SJCRH30 (cell line): ENCODE measurements at places on chromosomes 12 and 14.
A peak's percentile ranks its signal among the peaks of the same experiment; 100 is the strongest.

DNA sequence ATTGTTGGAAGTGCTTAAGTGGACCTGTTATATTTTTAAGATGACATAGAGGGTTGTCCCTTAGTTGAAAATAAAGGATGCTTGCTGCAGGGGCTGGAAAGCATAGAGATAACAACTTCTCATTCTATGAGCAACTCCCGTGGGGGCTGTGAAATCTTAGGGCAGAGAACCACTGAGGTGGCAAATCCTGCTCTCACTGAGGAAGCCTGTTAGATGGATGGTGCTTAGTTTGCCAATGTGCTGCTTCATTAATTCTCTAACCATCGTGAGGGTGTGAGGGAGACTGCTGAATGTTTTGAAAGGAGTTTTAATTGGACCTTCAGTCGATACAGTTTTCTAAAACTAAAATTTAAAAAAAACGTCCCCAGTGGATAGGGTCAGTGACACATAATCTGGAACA, 46.5 kb downstream of the PTPRO start:
- DNase-seq = no peak
- no peaks in the 10 kb centered on the region for H3K27me3 ChIP-seq
- no peak overlapping the region for H3K27ac ChIP-seq
- H3K4me1 ChIP-seq = no peaks in the 10 kb centered on the region
- no peaks in the 10 kb centered on the region for H3K36me3 ChIP-seq
- H3K4me3 ChIP-seq = no peak overlapping the region

DNA sequence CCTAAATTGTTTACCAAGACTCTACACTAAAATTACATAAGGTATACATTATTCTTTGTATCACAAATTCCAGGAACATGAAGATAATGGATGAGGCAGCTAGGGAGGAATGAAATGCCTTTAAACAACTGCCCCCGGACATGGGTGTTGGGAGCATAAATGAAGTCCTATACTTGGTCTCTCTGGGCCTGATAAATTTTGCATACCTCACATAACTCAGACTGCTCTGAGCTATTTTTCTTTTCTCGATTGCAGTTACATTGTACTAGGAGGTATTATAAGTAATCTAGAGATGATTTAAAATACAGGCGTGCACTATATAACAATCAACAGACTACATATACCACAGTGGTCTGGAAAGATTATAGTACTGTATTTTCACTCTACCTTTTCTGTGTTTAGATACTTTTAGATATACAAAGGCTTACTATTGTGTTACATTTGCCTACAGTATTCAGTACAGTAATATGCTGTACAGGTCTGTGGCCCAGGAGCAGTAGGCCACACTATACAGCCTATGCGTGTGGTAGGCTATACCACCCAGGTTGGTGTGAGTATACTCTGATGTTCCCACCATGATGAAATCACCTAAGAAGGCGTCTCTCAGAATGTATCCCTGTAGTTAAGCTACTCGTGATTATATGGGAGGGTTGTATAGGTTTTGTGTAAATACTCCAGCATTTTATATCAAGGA, 14.3 kb downstream of the FNTB start:
- no peak overlapping the region for H3K27ac ChIP-seq
- no peak overlapping the region for H3K4me3 ChIP-seq
- H3K27me3 ChIP-seq = no peaks in the 10 kb centered on the region
- H3K4me1 ChIP-seq = peaks cover 11% of the 10 kb centered on the region

DNA sequence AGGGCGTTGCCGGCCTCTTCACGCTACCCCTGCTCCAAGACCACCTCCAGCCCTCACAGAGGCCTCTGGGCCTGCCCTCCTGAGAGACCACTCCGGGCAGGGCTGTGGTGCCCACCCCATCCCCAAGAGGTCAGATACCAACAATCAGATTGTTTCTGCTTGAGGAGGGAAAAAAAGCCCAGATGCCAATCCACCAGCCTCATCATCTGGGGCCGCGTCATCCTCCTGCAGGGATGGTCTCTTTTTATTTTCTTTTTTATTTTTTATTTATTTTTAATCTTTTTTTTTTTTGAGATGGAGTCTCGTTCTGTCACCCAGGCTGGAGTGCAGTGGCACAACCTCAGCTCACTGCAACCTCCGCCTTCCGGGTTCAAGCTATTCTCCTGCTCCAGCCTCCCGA, 93.4 kb downstream of the FBXL14 start:
- no peaks in the 10 kb centered on the region for H3K36me3 ChIP-seq
- DNase-seq = no peak
- H3K27me3 ChIP-seq = no peaks in the 10 kb centered on the region

- no peak within 1 kb of the TSS for H3K27ac ChIP-seq
- H3K36me3 ChIP-seq = no peaks in the 10 kb centered on the region
- H3K4me3 ChIP-seq = no peak within 1 kb of the TSS
- H3K4me1 ChIP-seq = no peaks in the 10 kb centered on the region
- no peaks in the 10 kb centered on the region for H3K27me3 ChIP-seq
- DNase-seq = no peak
Observed at GRCh38 chr12:21334771-21335325, at the start of gene SLCO1A2. SLCO1A2 (minus strand) TSS chr12:21334917; CDS start chr12:21334647, 270 bp downstream.

GRCh38 chr12:50581226-50582184, 76.7 kb downstream of the DIP2B start:
- H3K4me1 ChIP-seq = no peaks in the 10 kb centered on the region
- H3K27ac ChIP-seq = no peak overlapping the region
- no peak overlapping the region for H3K4me3 ChIP-seq
- 0 out of 2 replicates have a peak, but pooled peaks cover 3% of the 10 kb centered on the region for H3K36me3 ChIP-seq

- peak overlapping the region; percentile 90 for H3K27ac ChIP-seq
- H3K4me3 ChIP-seq = peak overlapping the region; percentile 93
- H3K27me3 ChIP-seq = no peaks in the 10 kb centered on the region
- peaks cover 5% of the 10 kb centered on the region; the same call in 1 of the 2 replicates for H3K4me1 ChIP-seq
- H3K36me3 ChIP-seq = peaks cover 22% of the 10 kb centered on the region
- DNase-seq = peak; percentile 12
Observed at GRCh38 chr14:49893309-49894213, 679 bp downstream of the ARF6 start.

GRCh38 chr14:74462993-74463392, 30.1 kb downstream of the NPC2 start:
- no peak overlapping the region for H3K27ac ChIP-seq
- H3K4me1 ChIP-seq = peaks cover 5% of the 10 kb centered on the region
- no peaks in the 10 kb centered on the region for H3K36me3 ChIP-seq
- DNase-seq = no peak

DNA sequence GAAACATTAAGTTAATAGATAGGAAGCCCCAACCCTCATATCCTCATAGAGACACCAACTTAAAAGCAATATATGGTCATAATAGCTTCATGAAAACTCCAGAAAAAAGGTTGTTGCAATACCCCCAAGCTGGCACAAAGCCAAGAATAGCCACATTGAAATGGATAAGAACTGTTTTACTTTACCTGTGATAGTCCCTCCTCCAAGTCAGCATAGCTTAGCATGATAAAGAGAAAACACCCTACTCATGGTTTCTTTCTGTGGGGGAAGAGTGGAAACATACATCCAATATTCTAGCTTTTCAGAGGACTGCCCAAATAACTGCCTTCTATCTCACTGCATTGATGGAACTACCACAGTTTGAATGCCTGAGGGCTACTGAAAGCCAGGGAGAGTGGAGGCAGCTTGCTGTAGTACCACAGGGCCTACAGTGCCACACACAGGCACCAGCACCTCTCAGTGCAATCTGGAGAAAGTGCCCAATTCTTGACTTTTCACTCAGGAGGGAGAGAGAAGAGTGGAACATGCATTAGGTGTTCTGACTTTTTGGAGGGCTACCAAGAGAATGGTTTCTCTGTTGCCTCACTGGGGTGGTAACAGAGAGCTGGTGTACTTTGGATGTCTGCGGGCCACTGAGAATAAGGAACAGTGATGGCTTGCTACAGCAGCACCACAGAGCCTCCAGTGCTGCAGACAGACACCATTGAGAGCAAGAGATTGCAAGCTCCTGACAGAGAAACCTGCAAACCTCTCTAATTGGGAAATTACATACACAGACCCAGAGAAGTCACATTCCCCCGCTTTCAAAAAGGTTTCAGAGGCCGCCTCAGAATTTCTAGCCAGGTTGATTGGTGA, 157.1 kb upstream of the GARIN2 start:
- no peak for DNase-seq
- no peak overlapping the region for H3K27ac ChIP-seq
- no peaks in the 10 kb centered on the region for H3K27me3 ChIP-seq
- H3K4me1 ChIP-seq = no peaks in the 10 kb centered on the region

- peaks cover 27% of the 10 kb centered on the region for H3K4me1 ChIP-seq
- no peaks in the 10 kb centered on the region; the same call in 1 of the 2 replicates for H3K36me3 ChIP-seq
- no peak overlapping the region for H3K4me3 ChIP-seq
- no peak for DNase-seq
Observed at GRCh38 chr14:63899953-63900352, 47.1 kb downstream of the SYNE2 start.

GRCh38 chr12:79174626-79175025, 310.1 kb downstream of the SYT1 start:
- H3K36me3 ChIP-seq = no peaks in the 10 kb centered on the region
- no peak for DNase-seq
- H3K27me3 ChIP-seq = no peaks in the 10 kb centered on the region
- no peaks in the 10 kb centered on the region for H3K4me1 ChIP-seq
- no peak overlapping the region for H3K27ac ChIP-seq

GRCh38 chr14:99041141-99041819, 230.7 kb downstream of the BCL11B start:
- no peaks in the 10 kb centered on the region for H3K27me3 ChIP-seq
- no peak overlapping the region for H3K27ac ChIP-seq
- DNase-seq = no peak
- no peaks in the 10 kb centered on the region for H3K36me3 ChIP-seq

- no peaks in the 10 kb centered on the region for H3K36me3 ChIP-seq
- H3K4me1 ChIP-seq = no peaks in the 10 kb centered on the region
- no peak overlapping the region for H3K4me3 ChIP-seq
- DNase-seq = no peak
Observed at GRCh38 chr14:68495101-68496039, 297.5 kb downstream of the ZFP36L1 start.

- peaks cover 7% of the 10 kb centered on the region; the same call in 1 of the 2 replicates for H3K4me1 ChIP-seq
- peak overlapping the region; percentile 87 for H3K4me3 ChIP-seq
- no peaks in the 10 kb centered on the region for H3K27me3 ChIP-seq
- DNase-seq = no peak
- H3K27ac ChIP-seq = peak overlapping the region; percentile 92
- H3K36me3 ChIP-seq = no peaks in the 10 kb centered on the region
Observed at GRCh38 chr12:48106681-48107613, 1.1 kb upstream of the SENP1 start.

GRCh38 chr14:94066089-94066676, 14.8 kb downstream of the DDX24 start:
- H3K27me3 ChIP-seq = no peaks in the 10 kb centered on the region
- H3K27ac ChIP-seq = no peak overlapping the region
- H3K36me3 ChIP-seq = peaks cover 15% of the 10 kb centered on the region; the same call in 1 of the 2 replicates
- DNase-seq = no peak
- H3K4me3 ChIP-seq = no peak overlapping the region

GRCh38 chr14:51304941-51305340, 64.9 kb downstream of the TMX1 start:
- H3K27me3 ChIP-seq = no peaks in the 10 kb centered on the region
- peak; percentile 22 for DNase-seq
- H3K4me3 ChIP-seq = no peak overlapping the region
- no peaks in the 10 kb centered on the region for H3K36me3 ChIP-seq
- peaks cover 27% of the 10 kb centered on the region for H3K4me1 ChIP-seq

GRCh38 chr14:100905166-100905565, 1.6 kb upstream of the RTL1 start:
- no peak for DNase-seq
- no peaks in the 10 kb centered on the region; the same call in 1 of the 2 replicates for H3K4me1 ChIP-seq
- H3K4me3 ChIP-seq = no peak overlapping the region
- no peaks in the 10 kb centered on the region for H3K27me3 ChIP-seq
- peaks cover 76% of the 10 kb centered on the region for H3K36me3 ChIP-seq

- no peak for DNase-seq
- no peak overlapping the region for H3K27ac ChIP-seq
- no peak overlapping the region for H3K4me3 ChIP-seq
- H3K36me3 ChIP-seq = no peaks in the 10 kb centered on the region
- H3K27me3 ChIP-seq = no peaks in the 10 kb centered on the region
Observed at GRCh38 chr14:50534997-50535396, 2.6 kb upstream of the MAP4K5 start.

- 0 out of 2 replicates have a peak, but pooled peaks cover 2% of the 10 kb centered on the region for H3K36me3 ChIP-seq
- no peak for DNase-seq
- peaks cover 23% of the 10 kb centered on the region for H3K4me1 ChIP-seq
Observed at GRCh38 chr12:120224304-120225199, 23.6 kb upstream of the RPLP0 start.

DNA sequence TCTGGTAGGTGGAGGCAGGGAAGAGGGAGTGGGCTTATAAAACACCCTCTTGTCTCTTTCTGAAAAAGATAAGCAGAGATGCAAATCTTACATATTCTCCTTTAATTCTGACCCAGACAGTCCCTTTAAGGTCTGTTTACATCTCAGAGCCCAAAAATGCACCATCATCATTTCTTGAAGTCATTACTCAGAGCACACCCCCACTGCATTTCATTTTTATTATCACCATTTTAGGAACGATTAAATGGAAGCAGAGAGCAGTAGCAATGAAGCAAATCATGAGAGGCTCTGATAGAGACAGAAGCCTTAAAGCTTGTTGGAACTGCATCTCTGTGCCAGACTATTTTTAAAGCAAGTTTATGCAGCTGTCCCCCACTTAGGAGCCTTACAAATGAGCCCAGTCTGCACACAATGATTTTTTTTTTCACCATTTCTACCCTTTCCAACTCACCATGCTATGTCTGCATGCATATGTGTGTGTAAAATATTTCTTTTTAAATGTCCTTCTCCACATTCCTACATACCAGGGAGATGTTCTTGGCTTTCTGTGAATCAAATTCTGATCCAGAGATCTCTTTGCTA, 311.0 kb downstream of the GRIN2B start:
- H3K36me3 ChIP-seq = no peaks in the 10 kb centered on the region
- no peaks in the 10 kb centered on the region for H3K27me3 ChIP-seq
- H3K4me3 ChIP-seq = no peak overlapping the region
- peaks cover 18% of the 10 kb centered on the region for H3K4me1 ChIP-seq
- H3K27ac ChIP-seq = peak overlapping the region; percentile 13; the same call in 1 of the 2 replicates
- peak; percentile 5 for DNase-seq

DNA sequence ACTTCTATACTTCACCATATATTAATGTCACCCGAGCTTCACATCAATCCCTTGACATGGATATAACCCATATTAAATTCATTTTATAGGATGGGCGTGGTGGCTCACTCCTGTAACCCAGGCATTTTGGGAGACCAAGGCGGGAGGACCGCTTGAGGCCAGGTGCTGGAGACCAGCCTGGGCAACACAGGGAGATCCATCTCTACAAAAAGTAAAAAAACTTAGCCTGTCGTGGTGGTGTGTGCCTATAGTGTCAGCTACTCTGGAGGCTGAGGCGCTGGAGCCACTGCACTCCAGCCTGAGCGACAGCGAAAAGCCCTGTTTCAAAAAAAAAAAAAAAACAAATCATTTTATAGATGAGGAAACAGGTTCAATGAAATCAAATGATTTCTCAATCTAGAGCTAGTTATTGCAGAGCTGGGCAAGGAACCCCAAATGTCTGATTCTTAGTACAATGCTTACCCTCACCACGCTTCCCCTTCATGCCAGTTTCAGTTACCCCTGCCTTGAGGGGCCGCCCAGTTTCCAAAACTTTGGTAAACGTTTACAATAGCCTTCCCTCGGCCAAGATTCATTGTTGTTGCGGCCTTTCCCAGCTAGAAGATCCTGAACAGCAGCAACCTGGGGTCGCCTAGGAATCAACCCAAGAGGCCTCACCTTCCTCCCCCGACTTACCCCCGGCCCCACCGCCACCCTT, 751 bp downstream of the PSMB5 start:
- H3K36me3 ChIP-seq = peaks cover 44% of the 10 kb centered on the region
- H3K4me3 ChIP-seq = peak overlapping the region; percentile 84
- DNase-seq = peak; percentile 10
- H3K27ac ChIP-seq = peak overlapping the region; percentile 96
- peaks cover 4% of the 10 kb centered on the region; the same call in 1 of the 2 replicates for H3K4me1 ChIP-seq
- H3K27me3 ChIP-seq = no peaks in the 10 kb centered on the region

- peaks cover 33% of the 10 kb centered on the region for H3K36me3 ChIP-seq
- peaks cover 30% of the 10 kb centered on the region for H3K4me1 ChIP-seq
- peak overlapping the region; percentile 94 for H3K4me3 ChIP-seq
- no peaks in the 10 kb centered on the region for H3K27me3 ChIP-seq
- DNase-seq = peak; percentile 41
Observed at GRCh38 chr14:105019861-105020814, 745 bp downstream of the CDCA4 start.
